ENCODE measurements at places on chromosomes 1 and 21. TPM values are rescaled to one million over a fixed set of nuclear protein-coding genes. Genes with fewer than 3 reads are reported as not detected.

GRCh38 chr1:206828765-206829164 is 36.7 kb upstream of the IL20 start:
- no peaks in the 10 kb centered on the region for H3K36me3 ChIP-seq
- DNase-seq, result no peak
- no peaks in the 10 kb centered on the region for H3K27me3 ChIP-seq
- no peaks in the 10 kb centered on the region for H3K4me1 ChIP-seq
- no peak overlapping the region for H3K4me3 ChIP-seq
- H3K27ac ChIP-seq, result no peak overlapping the region

GRCh38 chr21:37172646-37173045 is 94.5 kb downstream of the VPS26C start:
- no peak overlapping the region for H3K27ac ChIP-seq
- no peak for DNase-seq

DNA sequence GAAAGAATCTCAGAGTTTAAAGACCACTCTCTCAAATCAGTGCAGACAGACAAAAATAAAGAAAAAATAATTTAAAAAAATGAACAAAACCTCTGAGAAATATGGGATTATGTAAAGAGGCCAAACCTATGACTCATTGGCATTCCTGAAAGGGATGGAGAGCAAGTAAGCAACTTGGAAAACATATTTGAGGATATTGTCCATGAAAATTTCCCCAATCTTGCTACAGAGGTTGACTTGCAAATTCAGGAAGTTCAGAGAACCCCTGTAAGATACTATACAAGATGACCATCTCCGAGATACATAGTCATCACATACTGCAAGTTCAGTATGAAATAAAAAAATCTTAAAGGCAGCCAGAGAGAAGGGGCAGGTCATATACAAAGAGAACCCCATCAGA is 43.7 kb upstream of the IVNS1ABP start:
- no peak for DNase-seq
- no peak overlapping the region for H3K27ac ChIP-seq
- H3K4me3 ChIP-seq, result no peak overlapping the region
- H3K27me3 ChIP-seq, result no peaks in the 10 kb centered on the region

DNA sequence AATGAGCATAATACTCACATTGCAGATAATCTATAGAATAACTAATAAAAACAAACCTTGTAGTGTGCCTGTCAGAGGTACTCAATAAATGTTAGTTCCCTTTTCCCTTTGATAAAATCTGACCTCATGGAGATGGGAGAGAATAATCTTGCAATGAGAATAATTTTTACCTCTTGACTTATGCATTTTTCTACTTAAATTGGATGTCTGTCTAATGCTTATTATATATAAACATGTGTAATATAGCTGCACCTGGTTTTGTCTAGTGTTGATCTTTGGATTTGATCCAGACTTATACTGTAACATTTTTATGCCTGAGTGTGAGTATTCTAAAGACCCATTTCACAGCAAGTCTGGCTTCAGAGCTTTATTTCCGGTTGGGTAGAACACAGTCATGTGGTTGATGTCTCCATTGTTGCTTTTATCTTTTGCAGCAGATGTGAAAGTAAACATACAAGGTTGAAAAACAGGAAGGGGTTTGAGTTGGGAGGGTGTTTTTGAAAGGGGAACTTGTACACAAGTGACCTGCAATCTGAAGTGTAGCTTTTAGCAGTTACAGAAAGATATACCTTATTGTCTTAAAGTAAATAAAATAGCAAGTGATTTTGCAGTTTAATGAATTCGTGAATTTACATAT is 12.4 kb downstream of the EPB41 start:
- no peaks in the 10 kb centered on the region for H3K4me1 ChIP-seq
- H3K27me3 ChIP-seq, result no peaks in the 10 kb centered on the region
- no peaks in the 10 kb centered on the region for H3K36me3 ChIP-seq
- H3K27ac ChIP-seq, result peak overlapping the region; percentile 25
- no peak overlapping the region for H3K4me3 ChIP-seq

DNA sequence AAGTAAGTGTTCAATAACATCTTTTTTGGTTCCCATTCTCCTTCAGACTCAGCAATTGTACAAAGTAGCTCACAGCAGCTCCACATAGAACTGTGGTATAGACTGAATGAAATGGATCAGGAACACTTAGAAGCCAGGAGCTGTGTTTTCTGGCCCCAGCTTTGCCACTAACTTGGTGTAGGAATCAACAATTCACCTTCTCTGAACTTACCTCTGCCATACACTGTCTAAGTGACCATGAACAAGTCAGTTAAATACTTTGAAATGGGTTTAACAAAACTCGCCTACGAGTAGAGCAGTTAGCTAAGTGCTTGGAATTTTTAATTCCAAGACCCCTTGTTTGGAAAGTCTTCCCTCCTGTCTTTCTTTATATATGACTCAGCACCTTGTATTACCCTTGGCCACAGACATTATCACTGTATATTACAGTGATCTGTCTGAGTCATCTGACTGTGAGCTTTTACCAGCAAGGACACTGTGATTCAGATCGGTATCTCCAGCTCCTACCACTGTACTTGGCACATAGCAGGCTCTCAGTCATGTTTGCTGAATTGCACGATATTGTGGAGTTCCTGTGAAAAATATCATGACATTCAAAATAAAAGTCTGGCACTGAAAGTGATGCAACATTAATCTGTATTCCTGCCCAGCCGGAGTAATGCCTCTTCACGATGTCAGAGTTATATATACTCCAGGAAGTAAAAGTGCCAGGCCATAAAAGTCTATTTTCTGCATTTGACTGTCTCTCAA is 101.7 kb upstream of the BEND5 start:
- H3K27me3 ChIP-seq, result no peaks in the 10 kb centered on the region
- no peak overlapping the region for H3K4me3 ChIP-seq
- no peaks in the 10 kb centered on the region for H3K36me3 ChIP-seq
- no peaks in the 10 kb centered on the region for H3K4me1 ChIP-seq
- H3K27ac ChIP-seq, result no peak overlapping the region

GRCh38 chr1:2585318-2586092 is 1.1 kb upstream of the PRXL2B start:
- peak overlapping the region; percentile 98 for H3K27ac ChIP-seq
- H3K27me3 ChIP-seq, result no peaks in the 10 kb centered on the region

DNA sequence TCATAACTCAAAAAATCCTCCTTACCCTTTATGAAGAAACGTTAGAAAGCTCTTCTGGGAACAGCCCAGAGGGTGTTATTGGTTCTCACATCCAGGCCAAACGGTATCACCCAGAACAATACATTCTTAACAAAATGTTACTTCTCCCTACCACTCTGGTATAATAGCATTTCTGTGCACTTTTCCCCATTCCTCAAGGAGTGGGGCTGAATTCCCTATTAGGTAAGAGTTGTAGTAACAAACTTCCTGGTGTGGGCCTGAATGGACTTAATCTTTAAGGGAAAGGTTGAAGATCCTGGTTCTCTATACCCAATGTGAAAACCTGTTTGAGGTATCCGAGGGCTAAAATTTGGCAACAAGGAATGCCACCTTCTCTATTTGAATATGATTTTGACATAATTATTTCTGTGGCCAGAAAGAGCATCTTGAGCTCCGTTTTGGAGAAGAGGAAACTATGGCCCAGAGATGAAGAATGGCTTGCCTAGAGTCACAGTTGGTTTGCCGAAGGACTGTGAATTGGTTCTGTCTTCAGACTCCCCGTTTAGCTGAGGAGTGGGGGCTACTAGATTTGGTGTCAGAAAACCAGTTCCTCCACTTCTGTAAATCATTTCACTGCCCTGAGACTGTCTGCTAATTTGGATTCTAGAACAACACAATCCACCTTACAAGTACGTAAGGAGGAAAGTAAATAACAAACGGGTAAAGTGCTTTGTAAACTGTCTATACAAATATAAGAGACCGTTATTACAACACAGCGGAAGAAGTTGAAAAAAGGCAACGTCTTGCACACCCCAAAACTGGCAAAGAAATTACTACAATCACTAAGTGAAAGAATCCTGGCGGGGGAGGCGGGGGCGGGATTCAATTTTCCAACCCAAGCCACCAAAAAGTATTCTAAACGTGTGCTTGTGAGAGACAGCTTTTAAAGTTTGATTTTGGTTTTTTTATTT is 2.3 kb downstream of the ANP32E start:
- H3K36me3 ChIP-seq, result no peaks in the 10 kb centered on the region
- H3K4me3 ChIP-seq, result no peak overlapping the region
- DNase-seq, result no peak
- H3K27ac ChIP-seq, result peak overlapping the region; percentile 98
- H3K27me3 ChIP-seq, result no peaks in the 10 kb centered on the region

DNA sequence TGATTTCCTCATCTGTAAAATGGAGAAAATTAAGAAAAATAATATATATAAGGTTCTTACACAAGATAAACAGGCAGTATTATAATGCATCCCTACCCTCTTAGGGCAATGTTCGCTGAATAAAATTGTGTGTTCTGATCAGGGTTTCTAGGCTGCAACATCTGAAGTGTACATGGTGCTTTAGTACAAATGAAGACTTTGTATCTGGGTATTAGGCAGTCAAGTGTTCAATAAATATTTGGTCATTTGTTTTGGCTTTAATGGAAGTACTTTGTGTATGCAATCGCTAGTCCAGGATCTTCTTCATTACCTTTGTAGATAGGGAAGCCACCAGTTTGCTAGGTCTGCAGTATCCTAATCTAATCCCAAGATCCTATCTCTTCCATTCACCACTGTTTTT is 28.1 kb downstream of the DNASE2B start:
- H3K4me3 ChIP-seq, result no peak overlapping the region
- H3K36me3 ChIP-seq, result no peaks in the 10 kb centered on the region
- H3K27ac ChIP-seq, result no peak overlapping the region
- no peaks in the 10 kb centered on the region for H3K27me3 ChIP-seq
- DNase-seq, result no peak

The PACC1 gene
- total RNA-seq, result 1.8 TPM

The TADA1 gene
- total RNA-seq, result 17.1 TPM

DNA sequence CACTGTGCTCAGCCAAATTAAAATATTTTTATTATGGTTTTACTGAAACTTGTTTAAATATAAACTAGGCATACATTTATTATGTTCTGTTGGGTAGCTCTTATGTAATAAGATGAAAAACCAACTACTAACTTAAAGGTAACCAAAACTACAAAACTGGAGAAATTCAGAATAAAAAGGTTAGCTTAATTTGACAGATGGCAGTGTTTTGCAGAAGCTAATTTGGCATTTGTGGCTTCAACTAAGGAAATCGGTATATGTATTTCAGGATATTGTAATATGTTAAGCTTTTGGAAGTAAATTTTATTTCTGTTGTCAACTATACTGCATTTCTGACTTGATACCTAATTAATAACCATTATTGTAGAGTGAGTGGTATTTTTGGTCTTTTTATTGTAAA is 18.8 kb downstream of the USP25 start:
- H3K4me1 ChIP-seq, result peaks cover 12% of the 10 kb centered on the region
- no peak for DNase-seq
- no peaks in the 10 kb centered on the region for H3K36me3 ChIP-seq
- no peaks in the 10 kb centered on the region for H3K27me3 ChIP-seq

DNA sequence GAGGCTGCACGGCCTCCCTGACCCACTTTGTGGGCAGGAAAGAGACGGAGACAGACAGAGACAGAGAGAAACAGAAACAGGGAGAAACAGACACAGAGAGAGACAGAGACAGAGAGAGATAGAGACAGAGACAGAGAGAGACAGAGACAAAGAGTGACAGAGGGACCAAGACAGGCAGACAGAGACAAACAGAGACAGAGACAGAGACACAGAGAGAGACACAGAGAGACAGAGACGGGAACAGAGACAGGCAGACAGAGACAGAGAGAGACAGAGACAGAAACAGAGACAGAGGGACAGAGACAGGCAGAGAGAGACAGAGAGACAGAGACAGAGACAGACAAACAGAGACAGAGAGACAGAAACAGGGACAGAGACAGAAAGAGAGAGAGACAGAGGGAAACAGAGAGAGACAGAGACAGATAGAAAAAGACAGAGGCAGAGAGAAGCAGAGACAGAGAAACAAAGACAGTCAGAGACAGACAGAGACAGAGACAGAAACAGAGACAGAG is 3.1 kb downstream of the COL6A1 start:
- no peak overlapping the region for H3K27ac ChIP-seq
- H3K36me3 ChIP-seq, result peaks cover 8% of the 10 kb centered on the region
- no peak for DNase-seq
- no peak overlapping the region for H3K4me3 ChIP-seq

DNA sequence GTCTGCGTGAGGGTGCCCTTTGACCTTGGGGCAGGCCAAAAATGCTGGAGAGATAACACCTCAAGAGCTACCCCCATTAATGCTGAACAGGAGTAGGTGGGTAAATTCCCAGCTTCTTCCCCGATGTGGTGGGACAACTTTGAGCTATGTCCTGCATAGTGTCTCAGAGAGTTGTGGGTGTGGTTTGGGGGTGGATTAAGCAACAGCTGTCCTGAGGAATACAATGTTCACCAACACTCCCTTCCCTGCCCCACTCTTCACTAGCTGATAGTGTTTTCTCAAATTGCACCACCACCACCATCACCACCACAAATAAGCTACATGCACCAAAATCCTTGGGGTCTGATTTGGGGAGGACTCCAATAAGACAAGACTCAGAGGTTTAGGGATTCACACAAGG is 258.4 kb downstream of the HLX start:
- H3K27me3 ChIP-seq, result no peaks in the 10 kb centered on the region
- H3K4me1 ChIP-seq, result no peaks in the 10 kb centered on the region
- H3K4me3 ChIP-seq, result no peak overlapping the region
- no peak overlapping the region for H3K27ac ChIP-seq
- DNase-seq, result no peak

The RIPPLY3 gene
- not detected for total RNA-seq

The RSPO1 gene
- total RNA-seq, result 0.08 TPM

The GJA9 gene
- total RNA-seq, result not detected

The MR1 gene
- total RNA-seq, result 8.1 TPM

GRCh38 chr1:77047978-77048614 is 171.1 kb downstream of the PIGK start:
- no peaks in the 10 kb centered on the region for H3K27me3 ChIP-seq
- no peak for DNase-seq
- H3K4me3 ChIP-seq, result no peak overlapping the region
- H3K27ac ChIP-seq, result no peak overlapping the region
- no peaks in the 10 kb centered on the region for H3K36me3 ChIP-seq
- H3K4me1 ChIP-seq, result no peaks in the 10 kb centered on the region

GRCh38 chr1:161106431-161106830 is 8.3 kb downstream of the KLHDC9 start:
- no peak overlapping the region for H3K4me3 ChIP-seq
- H3K27ac ChIP-seq, result no peak overlapping the region
- H3K36me3 ChIP-seq, result peaks cover 4% of the 10 kb centered on the region
- H3K27me3 ChIP-seq, result no peaks in the 10 kb centered on the region
- DNase-seq, result no peak
- H3K4me1 ChIP-seq, result no peaks in the 10 kb centered on the region
